ENCODE measurements at places on chromosomes 5 and 9.

GRCh38 chr5:142235050-142235797, 89.6 kb downstream of the SPRY4 start:
- DNase-seq = peak; percentile 32

GRCh38 chr9:112933696-112934095, 43.0 kb upstream of the SLC46A2 start:
- DNase-seq = no peak

GRCh38 chr5:30092548-30092947, 1100.9 kb upstream of the CDH6 start:
- no peak for DNase-seq

- peak; percentile 58 for DNase-seq
Observed at GRCh38 chr5:170434966-170435605, 45.9 kb upstream of the KCNMB1 start.

DNA sequence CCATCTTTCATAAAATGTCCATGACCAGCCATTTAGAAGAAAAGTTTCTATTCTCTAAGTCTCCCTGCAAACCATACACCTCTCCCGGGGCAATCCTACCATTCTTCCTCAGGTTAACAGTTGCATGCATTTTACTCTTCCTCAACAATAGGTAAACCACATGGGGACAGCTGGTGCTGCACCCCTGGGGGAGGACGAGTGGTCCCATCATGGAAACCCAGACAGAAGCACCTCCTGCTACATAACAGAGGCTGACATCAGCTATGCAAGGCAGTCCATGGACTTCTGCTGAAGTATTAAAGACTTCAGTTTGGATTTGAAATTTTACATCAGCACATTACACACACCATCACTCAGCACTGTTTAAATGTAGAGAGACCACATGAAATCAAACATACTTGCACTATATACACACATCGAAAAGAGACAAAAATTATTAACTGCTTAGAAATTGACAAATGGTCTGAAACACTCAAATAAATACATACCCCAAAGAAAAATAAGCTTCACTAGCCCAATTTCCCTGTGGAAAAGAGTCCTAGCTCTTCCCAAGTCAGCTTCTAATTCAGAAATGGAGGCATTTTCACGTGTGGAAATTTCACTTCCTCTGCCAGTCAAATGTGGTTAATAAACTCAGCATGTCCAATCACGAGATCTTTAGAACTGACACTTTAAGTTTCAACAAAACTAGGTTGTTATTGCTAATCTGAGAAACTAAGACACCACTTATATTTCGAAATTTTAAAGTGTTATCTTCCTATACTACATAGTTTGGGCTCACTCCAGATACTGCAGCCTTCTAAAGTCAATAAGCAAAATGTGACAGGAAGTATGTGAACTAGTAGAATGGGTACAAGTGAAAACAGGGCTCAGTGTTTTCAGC, 173.4 kb downstream of the ROR2 start:
- DNase-seq = no peak

GRCh38 chr5:132820162-132820754, 7.2 kb downstream of the SOWAHA start:
- DNase-seq = peak; percentile 85

GRCh38 chr9:136714096-136714892, 1.9 kb downstream of the DIPK1B start:
- no peak for DNase-seq

- DNase-seq = no peak
Observed at GRCh38 chr9:6484210-6484609, 71.2 kb downstream of the UHRF2 start.

GRCh38 chr5:13179407-13180087, 764.9 kb downstream of the DNAH5 start:
- DNase-seq = no peak

GRCh38 chr9:27377811-27378456, 81.0 kb upstream of the EQTN start:
- DNase-seq = no peak

- no peak for DNase-seq
Observed at GRCh38 chr9:68495247-68495646, 45.4 kb downstream of the TMEM252 start.

DNA sequence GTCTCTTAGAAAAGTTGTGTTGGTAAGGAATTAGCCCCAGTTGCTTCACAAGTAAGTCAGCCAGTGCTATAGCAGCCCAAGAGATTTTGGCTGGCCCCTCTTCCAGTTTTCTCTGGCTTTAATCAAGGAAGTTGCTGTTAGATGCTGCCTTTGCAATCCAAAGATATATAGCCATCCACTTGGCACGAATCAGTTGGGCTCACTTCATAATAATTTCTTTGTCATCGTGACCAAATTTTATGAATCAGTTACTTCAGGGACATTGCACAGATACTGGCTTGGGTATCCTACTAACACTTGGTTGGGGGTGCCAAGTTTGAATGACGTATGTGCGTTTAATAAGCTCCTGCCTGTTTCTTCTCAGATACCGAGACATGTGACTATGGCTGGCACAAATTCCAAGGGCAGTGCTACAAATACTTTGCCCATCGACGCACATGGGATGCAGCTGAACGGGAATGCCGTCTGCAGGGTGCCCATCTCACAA, 81.5 kb downstream of the VCAN start:
- DNase-seq = no peak

DNA sequence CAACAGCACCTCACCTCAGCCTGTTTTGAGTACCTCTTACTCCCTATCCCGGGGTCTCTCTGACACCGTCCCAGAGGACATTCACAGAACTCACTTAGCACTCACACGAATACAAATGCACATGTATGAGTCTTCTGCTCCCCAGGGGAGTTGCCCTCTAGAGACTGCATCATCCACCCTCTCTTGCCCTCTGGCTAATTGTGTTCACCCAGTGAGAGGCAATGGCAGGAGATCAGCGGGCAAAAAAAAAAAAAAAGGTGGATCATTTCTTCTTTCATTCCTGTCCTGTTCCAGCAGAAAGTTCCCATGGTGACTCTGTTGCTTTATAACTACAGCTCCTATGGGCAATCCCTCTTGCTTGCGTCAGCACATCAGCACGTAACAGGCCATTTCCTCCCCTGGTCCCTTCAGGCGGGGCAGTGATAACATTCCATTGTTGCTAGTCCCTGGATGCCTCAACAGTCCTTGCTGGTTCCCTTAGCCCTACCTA, 23.5 kb upstream of the SNX2 start:
- DNase-seq = no peak

GRCh38 chr5:42360056-42360455, 63.2 kb upstream of the GHR start:
- DNase-seq = no peak

DNA sequence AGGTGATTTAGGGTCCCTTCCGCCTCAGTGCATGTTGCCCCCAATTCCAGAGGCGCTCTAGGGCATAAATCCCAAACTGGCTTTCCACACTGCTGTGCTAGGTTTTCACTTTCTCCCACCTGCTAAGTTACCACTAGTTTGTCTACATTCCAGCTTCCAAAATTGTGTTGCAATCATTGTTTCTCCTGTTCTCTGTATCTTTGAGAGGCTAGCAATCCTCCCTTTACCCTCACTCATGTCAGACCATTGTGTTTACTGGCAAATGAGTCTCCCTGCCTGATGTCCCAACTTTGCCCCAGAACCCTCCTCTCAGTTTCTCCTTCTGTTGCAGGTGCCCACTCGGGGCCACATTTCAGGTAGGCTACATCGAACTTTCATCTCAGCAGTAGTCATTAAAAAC, 221.3 kb downstream of the PDZD2 start:
- no peak for DNase-seq

GRCh38 chr5:108216890-108217289, 165.0 kb downstream of the FBXL17 start:
- DNase-seq = no peak

DNA sequence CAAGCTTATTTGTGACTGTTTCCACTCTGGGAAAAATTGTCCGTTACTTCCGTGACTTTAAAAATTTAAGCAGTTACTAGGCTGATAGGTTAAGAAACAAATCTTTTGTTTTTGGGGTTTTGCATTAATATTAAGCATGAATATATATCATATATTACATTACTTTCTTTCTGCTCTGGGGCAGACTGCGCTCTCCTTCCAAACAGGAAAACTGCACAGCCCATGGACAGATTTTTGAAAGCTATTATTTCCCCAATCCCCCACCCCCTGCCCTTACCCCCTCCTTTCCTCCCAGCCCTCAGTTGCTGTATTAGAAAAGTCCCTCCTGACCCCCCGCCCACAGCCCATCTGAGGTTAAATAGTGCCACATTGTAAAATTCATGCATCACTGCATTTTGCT, 50.4 kb downstream of the G3BP1 start:
- DNase-seq = no peak

GRCh38 chr5:68331192-68332079, 115.9 kb downstream of the PIK3R1 start:
- no peak for DNase-seq

- peak; percentile 63 for DNase-seq
Observed at GRCh38 chr9:71783120-71783523, 14.8 kb upstream of the CEMIP2 start.

DNA sequence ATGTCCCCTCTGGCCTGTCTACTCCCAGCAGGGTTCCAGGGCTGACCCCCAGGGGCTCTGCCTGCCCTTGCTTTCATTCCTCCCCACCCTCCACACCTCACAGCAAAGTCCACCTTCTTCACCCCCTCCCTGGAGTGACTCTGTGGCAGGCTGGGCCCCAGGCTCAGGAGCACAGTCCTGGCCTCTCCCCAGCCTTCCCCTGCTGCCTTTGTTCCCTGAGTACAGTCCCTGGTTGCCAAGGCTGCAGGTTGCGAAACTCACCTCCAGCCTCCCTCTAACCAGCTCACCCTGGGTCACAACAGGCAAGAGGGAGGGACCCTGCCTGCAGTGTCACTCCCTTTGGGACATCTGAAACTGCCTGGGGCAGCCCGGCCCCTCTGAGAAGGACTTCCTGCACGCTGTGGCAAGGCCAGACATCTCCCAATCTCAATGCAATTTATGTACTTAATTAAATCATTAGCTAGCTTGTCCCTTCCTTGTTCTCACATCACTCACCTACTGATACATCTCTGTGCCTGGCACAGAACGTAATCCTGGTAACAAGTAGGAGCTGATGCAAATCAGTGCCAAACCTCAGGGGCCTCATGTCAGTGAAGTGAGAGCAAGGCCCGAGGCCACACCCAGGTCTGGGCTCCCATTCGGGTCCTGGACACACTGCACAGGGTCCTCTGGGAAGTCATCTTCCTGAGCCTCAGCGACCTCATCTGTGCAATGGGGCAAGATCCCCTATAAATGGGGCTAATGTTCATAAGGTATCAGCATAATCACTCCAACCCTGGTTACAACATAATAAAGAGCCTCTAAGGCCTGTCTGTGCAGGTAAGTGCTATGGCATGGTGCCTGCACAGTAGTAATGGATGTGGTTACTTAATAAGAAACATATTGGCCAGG, 27.3 kb upstream of the TRIM14 start:
- DNase-seq = no peak

DNA sequence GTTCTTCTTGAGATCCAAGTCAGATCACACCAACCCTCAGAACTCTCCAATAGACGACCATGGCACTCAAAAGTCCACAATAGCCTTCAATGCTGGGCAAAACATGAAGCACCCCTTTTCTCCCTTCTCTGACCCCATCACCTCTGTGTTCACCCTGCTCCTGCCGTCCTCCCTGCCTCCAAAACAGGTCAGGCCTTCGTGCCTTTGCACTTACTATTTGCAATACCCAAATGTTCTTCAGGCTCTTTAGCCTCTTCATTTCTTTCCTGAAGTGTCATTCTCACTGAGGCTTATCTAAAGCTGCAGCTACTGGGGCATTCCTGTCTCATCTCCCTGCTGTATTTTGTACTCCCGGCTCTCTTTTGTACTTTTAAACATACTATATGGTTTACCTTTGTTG, 2.0 kb upstream of the ROPN1L start:
- no peak for DNase-seq

DNA sequence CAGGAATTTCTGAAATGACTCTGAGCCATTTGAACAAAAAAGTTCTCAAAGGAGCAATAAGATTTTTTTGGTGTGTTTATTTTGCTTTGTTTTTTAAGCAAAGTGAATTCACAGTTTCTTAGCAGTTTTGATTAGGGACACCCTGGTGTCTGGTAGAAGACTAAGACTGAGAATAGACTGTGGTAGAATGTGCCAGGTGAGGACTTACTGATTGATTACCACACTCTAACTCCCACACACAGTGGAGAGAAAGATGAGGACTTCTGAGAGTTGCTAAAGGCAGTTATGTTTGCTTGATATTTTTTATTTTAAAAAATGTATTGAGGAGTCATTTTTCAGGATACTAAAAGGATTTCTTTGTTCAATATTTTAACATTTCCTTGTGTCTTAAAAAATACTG, 175.1 kb downstream of the CD180 start:
- DNase-seq = no peak

DNA sequence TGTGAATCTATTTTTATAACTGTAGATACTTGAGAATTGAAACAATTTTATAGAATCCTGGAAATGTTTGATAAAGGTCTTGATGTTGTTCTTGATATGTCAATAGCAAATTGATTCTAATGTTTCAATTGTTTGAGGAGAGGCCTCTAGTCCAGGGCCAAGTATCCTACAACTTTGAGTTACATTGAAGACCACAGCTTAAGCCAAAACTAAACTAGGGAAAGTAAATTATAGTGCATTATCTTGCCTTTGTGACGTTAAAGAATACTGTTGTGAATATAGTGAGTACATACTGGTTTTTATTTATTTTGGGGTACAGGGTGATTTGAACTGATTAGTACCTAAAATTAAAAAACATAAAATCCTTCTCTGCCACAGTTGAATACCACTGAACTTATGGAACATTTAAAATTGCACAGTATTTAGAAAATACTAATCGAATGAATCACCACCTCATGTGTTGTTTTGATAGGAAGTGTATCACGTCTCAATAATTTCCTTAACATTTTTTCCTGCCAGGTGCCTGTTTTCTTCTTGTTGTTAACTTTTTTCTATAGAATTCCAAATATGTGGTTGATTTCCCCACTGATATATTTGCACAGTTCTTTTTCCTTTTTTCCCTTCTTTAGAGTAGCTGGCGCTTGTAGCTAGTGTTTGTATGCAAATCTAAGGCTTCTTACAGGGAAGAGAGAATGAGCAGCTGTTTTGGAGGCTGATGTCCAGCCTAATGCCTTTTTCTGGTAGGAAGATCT, 12.5 kb downstream of the ARHGEF28 start:
- no peak for DNase-seq

- DNase-seq = no peak
Observed at GRCh38 chr5:5384660-5385330, 37.7 kb upstream of the ICE1 start.

- no peak for DNase-seq
Observed at GRCh38 chr5:126098330-126099017, 324.7 kb upstream of the GRAMD2B start.

DNA sequence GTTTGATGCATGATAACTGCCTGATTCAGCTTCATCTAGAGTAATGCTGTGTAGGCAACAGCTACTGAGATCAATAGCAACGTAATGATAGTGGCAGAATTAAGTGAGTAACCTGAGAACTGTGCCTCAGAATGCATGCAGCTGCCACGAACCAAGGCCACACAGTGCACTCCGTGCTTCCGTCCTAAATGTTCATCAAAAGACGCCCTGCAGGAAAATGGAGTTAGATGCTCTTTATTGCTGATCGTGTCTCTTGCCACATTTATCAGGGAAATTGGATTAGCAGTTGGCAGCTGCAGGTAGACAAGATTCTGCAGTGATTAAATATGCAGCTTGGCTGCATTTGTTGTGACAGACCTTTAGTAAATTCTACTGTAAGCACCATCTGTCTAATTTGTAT, 107.7 kb upstream of the TLX3 start:
- no peak for DNase-seq

GRCh38 chr5:103463261-103463660, 99.3 kb downstream of the NUDT12 start:
- no peak for DNase-seq

GRCh38 chr5:161549106-161549505, 2.6 kb upstream of the GABRB2 start:
- DNase-seq = no peak
